ENCODE measurements at places on chromosomes 5 and 9.

GRCh38 chr5:171226096-171226754 lies 82.8 kb upstream of the TLX3 start:
- DNase-seq: no peak

DNA sequence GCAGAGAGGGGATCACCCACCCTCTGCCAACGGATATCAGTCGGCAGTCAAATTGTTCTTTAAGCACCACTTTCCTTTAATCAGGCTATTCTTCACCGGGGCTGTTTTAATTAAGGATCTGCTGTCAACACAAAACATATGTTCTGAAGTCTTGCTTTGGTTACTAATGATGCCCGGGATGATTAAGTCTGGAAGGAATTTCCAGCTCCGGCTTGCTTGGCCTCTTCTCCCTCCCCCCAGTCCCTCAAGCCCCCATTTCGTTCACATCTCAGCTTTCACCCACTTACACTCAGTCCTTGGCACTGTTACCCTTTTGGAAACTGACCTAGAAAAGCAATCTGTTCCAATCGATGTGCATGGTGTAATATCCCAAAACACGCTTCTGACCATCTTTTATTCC lies 74.7 kb downstream of the MSX2 start:
- DNase-seq: no peak

DNA sequence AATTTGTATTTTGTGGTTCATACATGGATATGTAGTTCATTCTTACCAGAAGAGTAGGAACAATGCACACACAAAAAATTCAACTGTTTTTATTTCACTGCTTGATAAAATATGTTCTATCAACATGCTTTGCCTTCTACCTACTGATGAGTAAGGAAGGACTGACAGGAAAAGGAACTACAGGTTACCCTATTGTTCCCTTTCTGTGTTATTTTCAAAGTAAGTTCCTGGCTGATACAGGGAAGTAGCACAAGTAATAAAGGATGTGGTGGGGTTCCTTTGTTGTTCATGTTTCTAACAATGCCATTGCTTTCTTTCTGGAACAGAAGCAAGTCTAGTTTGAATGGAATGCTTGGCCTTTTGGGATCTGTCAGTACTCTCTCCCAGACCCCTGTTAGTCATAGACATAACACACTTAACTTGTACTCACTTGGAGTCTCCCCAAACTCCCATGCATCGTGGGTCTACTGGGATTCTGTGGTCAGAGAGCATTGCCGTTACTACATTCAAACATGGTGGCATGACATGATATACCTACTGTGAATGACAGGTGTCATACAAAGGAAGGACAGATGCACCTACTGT lies 20.2 kb upstream of the ALDOB start:
- DNase-seq: no peak

DNA sequence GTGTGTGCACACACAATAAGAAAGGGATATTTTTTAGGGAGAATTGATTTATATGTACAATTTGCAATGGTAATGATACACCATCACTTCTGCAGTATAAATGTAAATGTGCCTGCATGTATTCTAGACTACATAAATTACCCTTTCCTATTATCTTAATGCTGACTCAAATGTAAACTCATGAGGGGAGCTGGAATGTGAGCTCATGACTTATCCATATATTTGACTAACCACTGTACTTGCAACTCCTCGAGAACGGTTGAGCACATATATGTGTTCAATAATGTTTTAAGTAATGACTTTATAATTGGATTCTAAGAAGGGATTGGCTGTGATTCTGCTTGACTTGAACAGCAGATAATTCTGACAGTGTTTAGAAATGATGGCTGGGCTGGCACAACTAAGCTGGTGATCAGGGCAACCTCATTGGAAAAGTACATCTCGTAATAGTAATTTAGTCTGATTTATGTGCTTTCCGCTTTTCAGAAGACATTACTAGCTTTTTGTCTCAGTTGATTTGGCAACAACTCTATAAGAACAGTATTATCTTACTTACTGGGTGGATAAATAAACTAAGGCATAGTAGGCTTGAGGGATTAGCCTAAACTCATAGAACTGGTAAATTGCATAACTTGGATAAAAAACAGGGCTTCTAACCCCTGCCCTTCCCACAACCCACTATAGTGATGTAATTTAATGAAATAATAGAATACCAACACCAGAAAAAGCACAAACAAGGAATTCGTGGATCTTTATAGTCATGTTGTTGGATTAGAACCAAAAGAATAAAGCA lies 130.2 kb upstream of the SPEF2 start:
- no peak for DNase-seq

DNA sequence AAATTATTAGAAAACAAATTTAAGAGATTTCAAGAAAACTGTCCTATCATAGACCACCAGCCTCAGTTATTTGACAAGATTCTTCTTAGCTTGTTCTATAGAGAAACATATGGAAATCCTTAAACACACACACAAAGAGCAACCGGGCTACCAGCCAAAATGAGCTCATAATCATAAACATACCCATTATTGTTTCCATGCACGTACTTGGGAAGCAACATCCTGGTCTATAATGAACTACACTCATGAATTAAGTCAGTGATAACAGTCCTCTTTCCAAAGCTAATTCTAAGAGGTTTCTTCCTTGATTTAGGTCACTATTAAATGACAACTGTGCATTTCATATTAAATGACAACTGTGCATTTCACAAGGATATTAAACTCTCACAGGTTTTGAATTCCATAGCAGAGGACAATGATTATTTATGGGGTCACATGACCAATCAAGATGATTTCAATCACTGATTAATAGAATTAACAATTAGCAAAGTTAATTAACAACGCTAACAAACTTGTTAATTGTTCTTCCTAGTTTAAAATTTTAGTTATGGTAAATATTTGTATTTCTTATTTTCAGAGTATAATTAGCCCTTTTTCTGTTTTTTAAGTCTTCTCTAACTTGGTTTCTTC lies 77.0 kb downstream of the OXCT1 start:
- DNase-seq: no peak

DNA sequence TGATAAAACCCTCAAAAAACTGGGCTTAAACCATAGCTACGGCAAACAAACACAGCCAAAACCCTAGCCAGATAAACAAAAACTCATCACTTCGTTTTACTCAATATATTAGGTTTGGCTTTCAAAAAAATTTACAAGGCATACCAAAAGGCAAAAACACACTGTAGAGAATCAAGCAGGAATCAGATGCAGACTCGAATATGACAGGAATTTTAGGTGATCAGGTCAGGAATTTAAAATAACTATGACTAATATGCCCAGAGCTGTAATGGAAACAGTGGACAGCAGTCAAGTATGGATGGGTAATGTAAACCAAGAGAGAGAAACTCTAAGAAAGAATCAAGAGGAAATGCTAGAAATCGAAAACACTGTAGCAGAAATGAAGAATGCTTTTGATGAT lies 26.5 kb upstream of the DOCK2 start:
- DNase-seq: no peak

GRCh38 chr5:95406426-95407090 lies 15.4 kb downstream of the FAM81B start:
- no peak for DNase-seq

- DNase-seq: no peak
Observed at GRCh38 chr5:175463641-175464040, 14.7 kb upstream of the SFXN1 start.
